ENCODE measurements at places on chromosomes 1 and 21.

GRCh38 chr1:43569175-43569574, 38.5 kb downstream of the PTPRF start:
- no peak for DNase-seq

- no peak for DNase-seq
Observed at GRCh38 chr21:41828884-41829360, 50.2 kb downstream of the PRDM15 start.

DNA sequence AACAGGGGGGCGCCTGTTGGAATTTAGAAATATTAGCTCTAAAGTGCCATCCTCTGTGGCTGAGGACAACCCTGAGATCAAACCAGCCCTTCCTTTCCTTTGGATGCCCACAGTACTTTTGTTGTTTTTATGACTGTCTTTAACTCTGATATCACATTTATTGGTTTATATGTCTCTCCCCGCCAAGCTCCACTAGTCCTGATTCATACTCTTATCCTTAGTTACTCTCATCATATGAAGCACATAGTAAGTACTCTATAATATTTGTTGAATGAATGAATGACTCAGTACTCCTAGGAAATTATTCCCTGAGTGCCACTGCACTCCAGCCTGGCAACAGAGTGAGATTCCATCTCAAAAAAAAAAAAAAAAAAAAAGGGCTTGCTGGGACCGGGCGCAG, 22.6 kb upstream of the NRDC start:
- DNase-seq = no peak

- no peak for DNase-seq
Observed at GRCh38 chr1:114099268-114099667, 54.4 kb downstream of the SYT6 start.

DNA sequence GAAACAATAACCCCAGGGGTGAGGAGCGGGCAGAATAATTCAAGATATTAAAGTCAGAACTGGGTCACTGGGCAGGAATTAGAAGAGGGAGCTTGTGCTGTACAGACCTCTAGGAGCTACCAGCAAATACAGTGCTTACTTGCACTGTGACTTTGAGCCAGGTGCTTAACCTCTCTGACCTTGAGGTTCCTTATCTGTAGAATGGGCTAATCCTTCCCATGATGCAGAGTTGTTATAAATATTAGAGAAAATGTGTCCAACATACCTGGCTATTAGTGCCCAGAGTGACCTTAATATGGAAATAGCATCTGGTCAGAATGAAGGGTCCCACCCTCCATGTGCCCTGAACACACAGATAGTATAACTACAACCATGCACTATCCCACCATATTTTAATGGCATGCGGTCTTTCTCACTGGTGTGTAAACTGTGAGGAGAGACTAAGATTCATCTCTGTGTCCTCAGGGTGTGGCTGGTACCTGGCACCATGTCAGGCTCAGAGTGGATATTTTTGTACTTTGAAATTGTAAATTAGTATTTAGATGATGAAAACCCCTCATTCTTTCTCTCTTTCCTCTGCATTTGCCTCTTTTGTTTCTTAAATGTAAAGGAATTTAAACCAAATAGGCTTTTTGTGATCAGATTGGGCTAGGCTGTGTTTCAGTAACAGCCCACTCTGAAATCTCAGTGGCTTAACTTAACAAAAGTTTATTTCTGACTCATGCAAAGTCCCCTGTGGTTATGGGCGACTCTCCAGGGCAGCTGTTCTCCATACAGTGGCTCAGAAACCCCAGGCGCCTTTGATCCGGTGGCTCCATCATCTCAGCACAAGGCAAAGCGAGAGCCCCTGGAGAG, 60.0 kb upstream of the ROR1 start:
- DNase-seq = no peak

DNA sequence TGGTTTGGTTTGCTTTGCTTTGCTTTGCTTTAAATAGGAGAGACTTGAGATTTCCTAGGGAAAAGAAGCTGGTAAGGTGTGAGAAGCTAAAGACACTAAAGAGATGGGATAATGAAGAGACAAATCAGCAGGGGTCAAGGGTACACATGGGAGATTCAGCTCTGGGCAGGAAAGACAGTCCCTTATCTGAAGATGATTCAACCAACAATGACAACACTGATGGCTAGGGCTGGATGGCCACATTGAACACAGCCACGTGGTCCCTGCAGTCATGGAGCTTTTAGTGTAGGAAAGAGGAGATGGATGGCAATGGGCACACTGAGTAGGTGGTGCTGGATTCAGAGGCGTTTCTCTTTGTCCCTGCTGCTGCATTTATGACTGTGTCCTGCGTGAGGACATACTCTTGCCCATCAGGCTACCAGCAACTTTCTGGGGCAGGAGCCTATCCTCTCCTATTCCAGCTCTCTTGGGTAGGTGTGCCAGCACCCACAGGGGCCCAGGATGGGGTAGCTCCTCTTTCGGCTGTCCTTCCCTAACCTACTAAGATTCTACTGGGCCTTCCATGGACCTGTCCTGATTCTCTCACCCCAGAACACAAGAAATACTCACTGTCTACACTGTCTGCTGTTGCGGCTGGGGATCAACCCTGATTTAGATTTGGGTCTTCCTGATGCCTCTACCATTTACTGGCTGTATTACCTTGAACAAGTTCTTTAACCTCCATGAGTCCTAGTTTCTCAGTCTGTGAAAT, 1.4 kb upstream of the SHISA4 start:
- peak; percentile 45 for DNase-seq

DNA sequence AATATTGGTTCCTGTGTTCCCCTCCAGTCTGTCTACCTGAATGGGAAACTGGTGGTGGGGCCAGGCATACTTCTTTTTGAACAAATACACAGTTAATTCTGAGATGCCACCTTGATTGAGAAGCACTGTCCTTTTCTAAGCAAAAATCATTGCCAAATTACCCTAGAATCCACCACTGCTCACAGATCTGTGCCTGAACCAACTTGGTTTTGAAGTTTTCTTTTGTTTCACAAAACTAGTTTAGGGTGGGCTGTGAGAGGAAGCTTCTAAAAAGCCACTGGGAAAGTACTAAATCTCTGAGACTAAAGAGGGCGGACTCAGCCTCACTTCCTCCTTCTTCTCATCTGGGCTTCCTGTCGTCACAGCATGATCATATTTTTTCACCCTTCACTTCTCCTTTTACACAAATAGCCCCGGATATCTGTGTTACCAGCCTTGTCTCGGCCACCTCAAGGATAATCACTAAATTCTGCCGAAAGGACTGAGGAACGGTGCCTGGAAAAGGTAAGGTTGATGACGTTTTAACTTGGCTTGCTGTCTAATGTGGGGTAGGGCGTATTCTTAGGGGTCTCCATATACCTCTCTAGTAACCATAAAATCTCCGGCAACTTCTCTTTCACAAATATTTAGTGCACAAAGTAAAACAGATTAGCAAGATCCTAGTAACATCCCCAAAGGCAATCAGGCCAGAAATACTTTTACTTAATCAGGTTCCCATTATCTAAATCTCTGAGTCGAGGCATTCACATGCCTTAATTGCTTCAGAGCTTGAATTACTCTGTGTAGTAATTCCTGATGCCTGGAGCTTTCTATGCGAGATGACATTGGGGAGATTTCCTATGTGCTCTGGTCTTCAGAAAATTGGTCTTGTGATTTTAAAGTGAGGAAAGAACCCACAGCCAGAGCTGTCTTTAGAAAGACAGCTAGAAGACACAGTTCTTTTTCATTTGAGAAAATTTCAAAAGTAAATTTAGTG, at the start of gene CD53:
TSS of gene CD53 (plus strand) at position 404 of the 976 bp plus-strand sequence. CDS start 18,261 bp downstream, outside the sequence.
- peak; percentile 25 for DNase-seq

DNA sequence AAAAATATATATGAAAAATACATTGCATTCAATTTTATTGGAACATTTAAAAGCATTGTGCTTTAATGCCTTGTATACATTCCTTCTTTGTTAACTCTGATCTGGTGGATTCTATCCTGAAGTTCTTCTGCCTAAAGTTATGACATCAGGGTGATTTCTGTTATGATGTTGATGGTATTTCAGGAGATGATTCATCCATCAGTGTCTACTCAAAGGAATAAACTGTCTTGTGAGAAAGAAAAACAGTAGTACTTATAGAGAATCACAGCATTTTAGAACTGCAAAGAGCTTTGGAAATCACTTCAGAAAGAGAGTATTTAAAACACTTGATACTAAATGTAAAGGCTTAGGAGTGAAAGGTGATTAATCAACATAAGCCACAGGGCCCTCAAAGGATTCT, 155.7 kb downstream of the PTPRC start:
- no peak for DNase-seq

DNA sequence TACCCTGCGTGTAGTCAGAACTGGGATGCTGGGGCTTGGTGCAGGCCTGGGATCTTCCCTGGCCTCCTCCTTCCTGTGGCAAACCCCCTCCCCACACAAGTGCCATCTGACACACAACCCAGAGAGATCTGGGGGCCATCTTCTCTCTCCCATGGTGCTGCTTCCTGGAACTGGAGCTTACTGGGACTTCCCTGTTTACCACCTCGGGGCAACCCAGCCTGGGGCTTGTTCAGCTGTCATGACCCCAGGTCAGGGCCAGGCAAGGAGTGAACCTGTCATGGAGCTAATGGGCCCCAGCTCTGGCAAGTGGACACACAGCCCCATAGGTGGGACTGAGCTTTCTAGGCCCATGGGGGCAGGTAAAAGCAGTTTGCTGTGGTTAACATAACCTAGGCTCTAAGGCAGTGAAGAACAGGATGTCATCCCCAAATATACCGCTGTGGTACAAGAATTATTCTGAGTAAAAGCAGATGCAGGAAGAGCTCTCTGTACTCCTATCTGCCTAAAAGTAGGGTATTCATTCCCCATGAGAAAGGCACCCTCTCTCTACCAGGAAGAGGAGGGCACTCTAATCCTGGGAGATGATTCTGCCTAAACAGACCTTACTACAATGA, 2.4 kb downstream of the TRIM11 start:
- DNase-seq = no peak

- DNase-seq = no peak
Observed at GRCh38 chr1:68495968-68496679, 758 bp downstream of the DEPDC1 start.
